ENCODE measurements at places on chromosomes 4 and X.

- DNase-seq: no peak
Observed at GRCh38 chr4:74555231-74555630, 110.3 kb downstream of the AREG start.

GRCh38 chr4:78720204-78720603 lies 55.9 kb upstream of the BMP2K start:
- DNase-seq: no peak

GRCh38 chr4:40176602-40177001 lies 20.2 kb upstream of the RHOH start:
- no peak for DNase-seq

GRCh38 chrX:129638917-129639316 lies 15.8 kb downstream of the APLN start:
- DNase-seq: no peak

DNA sequence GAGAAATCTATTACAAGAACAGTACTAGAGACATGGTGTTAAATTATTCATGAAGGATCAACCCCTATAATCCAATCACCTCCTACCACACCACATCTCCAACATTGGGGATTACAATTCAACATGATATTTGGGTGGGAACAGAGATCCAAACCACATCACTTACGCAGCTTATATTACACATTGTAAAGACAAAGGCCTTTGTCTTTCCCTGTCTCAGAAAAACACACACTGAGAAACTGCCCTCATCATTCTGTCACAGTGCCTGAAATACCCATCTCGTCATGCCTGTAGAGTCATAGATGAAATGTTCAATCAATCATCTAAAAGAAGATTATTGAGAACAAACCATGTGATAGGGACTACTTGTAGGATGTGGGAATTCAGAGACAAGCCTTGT lies 558.8 kb upstream of the GRIA3 start:
- no peak for DNase-seq

DNA sequence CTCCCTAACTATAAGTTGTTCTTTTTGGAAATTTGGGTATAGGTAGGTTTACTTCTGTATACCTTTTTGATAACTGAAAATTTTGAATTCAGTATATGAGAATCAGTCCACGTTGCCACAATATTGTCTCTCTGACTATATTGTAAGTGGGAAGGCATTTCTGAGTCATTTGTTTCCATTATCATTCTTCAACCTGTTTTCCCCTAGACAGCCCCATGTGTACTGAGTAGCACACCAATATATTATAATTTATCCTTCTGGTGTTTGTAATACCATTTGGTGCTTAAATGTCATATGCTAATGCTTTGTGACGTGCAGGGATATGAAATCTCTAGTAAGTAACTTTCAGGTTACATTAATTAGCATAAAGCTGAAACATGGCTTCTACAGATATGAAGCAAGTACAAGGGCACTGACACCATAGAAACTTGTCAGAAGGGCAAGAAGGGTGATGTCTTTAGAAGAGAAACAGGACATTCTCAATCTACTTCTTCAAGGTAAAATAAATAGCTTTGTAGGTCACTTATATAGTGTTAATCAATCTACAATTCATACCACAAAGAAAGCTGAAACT lies 27.7 kb downstream of the PAK3 start:
- no peak for DNase-seq

DNA sequence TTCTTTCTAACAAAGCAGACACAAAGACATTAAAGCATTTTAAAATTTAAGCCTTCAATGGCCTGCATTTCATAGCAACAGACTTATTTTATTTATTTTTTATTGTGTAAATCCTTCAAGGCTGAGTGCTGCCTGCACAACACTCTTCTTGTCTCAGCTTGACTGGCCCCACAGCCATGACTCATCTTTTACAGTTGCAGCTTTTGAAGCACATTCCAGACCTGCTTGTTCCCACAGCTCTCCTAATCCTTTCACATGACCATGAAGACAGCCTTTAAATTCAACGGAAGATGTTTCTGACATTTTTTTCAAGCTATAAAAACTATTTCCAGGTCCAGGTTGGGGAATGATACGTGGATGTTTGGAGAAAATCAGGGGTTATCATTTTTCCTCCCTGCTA lies 276.9 kb upstream of the TACR3 start:
- no peak for DNase-seq

GRCh38 chrX:119238557-119238956 lies 2.5 kb downstream of the PGRMC1 start:
- no peak for DNase-seq

DNA sequence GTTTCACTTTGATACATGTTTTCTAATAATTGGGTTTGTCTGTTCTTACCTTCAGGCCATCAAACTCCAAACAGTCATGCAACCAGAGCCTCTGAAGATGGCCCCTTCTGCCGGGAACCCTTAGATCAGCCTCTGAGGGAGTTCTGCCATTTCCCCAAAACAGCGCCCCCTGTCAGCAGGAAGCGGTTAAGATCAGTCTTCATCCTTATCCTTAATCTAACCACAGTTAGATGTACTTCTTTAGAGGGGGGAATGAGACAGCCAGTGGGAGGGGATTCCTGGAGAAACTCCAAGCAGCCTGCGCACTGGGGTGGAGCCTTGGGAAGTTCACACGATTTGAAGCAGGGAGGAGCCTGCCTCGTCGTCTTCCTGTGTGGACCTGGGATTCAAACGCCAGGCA lies 185.4 kb downstream of the INPP4B start:
- no peak for DNase-seq

DNA sequence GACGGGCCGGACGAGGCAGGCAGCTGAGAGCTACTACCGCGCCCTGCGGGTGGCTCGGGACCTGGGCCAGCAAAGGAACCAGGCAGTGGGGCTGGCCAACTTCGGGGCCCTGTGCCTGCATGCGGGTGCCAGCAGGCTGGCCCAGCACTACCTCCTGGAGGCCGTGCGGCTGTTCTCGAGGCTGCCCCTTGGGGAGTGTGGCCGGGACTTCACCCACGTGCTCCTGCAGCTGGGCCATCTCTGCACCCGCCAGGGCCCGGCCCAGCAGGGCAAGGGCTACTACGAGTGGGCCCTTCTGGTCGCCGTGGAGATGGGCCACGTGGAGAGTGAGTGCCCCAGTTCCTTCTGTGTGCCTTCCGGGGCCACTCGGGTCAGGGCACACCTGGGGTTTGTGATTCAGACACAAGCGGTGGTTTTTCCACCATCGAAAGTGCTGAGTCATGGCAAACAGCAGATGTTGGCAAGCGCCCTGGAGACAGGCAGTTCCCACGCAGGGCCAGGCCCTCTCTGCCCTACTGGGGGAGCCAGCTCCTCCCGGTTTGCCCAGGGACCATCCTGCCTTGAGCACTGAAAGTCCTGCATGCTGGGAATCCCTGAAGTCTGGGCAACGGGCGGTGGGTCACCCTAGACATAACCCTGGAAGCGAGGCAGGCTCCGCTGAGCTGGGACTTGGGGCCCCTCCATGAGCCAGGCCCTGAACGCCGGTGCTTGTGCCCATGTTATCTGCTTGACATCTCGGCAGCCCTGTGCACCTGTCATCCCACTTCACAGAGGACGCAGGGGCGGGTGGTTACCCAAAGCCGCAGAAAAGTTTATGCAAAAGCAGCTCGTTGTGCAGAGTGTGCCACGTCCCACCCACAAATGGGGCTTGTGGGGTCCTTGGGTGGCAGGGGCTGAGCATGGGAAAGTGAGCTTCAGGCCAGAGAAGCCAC lies 29.5 kb downstream of the SH3TC1 start:
- DNase-seq: peak; percentile 69

DNA sequence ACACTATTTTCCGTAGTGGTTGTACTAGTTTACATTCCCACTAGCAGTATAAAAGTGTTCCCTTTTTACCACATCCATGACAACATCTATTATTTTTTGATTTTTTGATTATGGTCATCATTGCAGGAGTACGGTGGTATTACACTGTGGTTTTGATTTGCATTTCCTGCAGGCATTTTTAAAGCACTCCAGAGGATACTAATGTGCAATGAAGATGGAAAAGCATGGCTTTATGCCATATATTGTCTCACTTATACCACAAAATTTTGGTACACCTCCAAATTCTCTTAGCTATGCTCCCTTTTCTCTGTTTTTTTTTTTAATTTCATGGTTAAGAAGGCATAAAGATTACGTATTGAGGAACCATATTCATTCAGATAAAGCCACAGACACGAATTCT lies 35.1 kb upstream of the NPY2R start:
- no peak for DNase-seq
